ENCODE measurements at places on chromosomes 7 and 10.

DNA sequence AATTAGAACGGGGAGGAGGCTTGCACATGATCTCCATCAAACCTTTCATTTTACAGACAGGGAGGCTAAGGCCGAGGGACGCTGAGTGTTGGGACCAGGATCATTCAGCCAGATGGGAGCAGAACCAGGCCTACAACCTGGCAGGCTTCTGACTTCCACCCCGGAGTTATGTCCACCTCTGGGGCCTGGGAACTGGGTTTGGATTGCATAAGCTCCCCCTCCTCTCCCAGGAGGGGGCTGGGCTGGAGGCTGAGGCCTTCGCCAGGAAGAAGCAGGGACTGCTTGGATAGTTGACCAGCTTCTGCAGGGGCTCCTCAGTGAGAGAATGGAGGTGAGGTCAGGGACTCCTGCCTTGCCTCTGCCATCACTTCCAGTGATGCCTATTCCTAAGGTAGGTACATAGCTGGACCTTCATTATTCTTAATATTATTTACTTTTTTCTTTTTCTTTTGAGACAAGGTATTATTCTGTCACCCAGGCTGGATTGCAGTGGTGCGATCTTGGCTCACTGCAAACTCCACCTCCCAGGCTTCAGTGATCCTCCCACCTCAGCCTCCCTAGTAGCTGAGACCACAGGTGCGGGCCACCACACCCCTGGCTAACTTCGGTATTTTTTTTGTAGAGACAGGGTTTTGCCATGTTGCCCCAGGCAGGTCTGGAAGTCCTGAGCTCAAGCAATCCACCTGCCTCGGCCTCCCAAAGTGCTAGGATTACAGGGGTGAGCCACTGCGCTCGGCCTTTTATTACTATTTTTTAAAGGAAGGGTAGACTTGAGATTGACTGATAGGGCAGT lies 1.3 kb downstream of the SNX10 start:
- DNase-seq: no peak

- no peak for DNase-seq
Observed at GRCh38 chr7:131610007-131610406, 53.6 kb upstream of the PODXL start.

- no peak for DNase-seq
Observed at GRCh38 chr7:45089341-45089891, 647 bp upstream of the NACAD start.

GRCh38 chr10:62305813-62306212 lies 37.2 kb upstream of the RTKN2 start:
- DNase-seq: peak; percentile 20
